ENCODE measurements at places on chromosomes 5 and 9. TPM values are rescaled to one million over a fixed set of nuclear protein-coding genes. Genes with fewer than 3 reads are reported as not detected.

The C9orf43 gene
- total RNA-seq, result 0.44 TPM

The TMOD1 gene
- 0.79 TPM for total RNA-seq

The ANKRD18A gene
- total RNA-seq, result 0.13 TPM

The C8G gene
- 0.13 TPM for total RNA-seq

The CDX1 gene
- 0.12 TPM for total RNA-seq

Measured in aortic smooth muscle cell (primary cell).